Stromal cell of bone marrow (primary cell): ENCODE measurements at places on chromosomes 6 and 20.

DNA sequence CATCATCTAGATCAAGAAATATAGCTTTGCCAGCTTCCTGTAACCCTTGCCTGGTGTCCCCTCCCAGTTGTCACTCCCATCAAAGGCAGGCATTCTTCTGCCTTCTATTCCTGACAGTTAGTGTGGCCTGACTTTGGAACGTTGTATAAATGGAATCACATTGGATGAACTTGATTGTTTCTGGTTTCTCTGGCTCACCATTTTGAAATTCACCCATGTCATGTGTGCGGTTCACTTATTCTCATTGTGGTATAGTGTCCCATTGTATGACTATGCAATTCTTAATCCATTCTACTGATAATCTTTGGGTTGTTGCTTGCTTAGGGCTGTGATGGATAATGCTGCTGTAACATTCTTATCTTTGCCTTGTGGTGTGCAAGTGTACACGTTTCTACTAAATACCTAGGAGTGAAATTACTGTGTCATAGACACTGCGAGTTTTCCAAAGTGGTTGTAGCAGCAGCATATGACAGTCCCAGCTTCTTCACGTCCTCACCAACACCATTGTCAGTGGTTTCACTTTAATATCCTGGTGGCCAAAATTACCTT, 73.2 kb downstream of the VEGFA start:
- DNase-seq, result no peak

DNA sequence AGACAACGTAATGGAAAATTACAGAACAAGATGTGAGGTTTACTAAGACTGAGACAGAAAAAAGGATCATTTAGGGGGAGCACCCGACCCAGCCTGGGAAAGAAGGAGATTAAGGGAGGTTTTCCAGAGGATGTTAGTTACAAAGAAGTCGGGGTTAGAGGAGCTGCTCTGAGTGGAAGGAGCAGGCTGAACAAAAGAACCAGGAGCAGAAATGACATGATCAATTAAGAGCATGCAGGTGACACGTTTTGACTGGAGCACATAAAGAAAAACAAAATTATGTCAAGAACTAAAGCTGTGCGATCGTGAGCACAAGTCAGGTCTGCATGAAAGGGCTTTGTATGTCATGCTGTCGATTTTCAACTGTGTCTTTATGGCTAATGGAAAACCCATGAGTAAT, 417.3 kb upstream of the MARCKS start:
- no peak for DNase-seq

DNA sequence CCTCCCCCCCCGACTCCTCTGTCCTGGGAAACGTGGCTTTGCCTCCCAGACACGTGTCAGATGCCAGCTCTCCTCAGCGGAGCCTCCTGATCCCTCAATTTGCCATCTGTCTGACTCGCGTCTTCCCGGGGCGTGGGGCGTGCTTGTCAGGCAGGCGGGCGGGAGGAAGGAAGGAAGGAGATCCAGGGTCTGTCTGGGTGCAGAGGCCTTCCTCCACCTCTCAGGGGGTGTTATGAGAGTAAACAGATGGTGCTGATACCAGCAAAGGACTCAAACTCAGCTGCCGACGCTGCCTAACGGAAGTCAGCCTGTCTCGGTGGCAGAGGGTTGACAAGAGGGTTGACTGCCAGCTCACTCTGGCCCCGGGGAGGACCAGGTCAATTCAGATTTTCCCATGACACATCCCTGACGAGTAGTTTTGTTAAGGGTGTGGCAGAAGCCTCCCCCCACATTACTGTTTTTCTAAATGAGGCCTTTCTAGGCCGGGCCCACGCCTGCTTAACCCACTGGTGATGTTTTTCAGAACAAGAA, 17.0 kb downstream of the UQCC2 start:
- no peak for DNase-seq

GRCh38 chr6:133187657-133188453, 53.3 kb upstream of the EYA4 start:
- DNase-seq, result peak; percentile 53

GRCh38 chr20:25257756-25258475, 10.0 kb downstream of the PYGB start:
- DNase-seq, result no peak

DNA sequence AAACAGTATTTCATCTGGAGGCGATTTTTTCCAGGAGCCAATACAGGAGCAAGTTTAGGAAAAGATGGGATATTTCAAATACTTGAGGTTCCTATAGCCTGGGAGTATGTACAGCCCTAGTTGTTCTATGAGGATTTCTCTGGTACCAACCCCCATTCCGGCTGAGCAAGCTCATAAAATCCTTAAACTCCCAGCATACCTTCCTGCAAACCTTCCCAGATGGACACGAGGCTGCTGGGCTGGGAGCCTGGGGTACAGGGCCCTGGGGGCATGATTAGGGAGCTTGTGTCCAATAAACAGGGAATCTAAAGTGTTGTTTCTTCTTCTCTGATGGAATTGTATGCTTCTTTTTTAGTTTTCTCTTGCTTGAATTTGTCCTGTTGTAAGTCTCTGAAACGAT, 1.5 kb downstream of the PRRC2A start:
- DNase-seq, result no peak

DNA sequence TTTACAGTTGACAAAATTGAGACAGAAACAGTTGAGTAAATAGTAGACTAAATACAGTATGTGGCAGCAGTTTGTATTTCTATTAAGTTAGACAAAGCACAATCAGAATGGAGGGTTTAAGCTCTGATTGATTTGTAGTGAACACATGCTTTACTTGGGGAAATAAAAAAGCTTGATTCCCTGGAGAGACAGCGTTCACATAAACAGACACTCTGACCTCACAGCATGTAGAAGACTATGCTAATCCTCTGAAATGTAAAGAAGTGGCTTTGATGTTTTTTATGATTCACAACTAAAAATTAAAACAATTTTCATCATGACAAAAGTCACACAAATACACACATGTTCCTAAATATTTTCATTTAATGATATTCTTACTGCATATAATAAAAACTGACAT, 126.9 kb upstream of the FAM83B start:
- no peak for DNase-seq

DNA sequence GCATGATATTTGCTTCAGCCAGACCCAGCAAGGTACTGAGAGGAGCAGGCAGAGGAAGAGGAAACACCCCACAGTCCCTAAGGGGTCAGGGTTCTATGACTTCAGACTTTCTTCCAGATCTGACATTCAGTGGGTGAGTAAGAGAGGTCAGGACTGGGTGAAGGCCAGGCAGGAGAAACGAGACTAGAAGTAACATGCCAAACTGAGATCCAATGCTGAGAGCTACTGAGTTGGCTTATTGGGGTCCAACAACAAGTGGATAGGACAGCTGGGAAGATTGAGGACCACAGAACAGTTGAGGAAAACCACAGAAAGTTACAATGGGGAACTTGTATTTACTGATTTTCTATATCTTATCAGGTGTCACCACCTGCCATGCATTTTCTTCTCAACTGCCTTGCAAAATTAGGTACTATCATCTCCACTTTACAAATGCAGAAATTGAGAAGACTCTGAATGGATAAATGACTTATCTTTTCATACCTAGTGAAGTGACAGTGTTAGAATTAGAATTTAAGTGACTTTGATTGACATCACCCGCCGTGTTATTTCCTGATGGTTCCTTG, 43.8 kb upstream of the HIVEP1 start:
- no peak for DNase-seq

GRCh38 chr20:21315138-21315537, 12.0 kb downstream of the XRN2 start:
- DNase-seq, result no peak

DNA sequence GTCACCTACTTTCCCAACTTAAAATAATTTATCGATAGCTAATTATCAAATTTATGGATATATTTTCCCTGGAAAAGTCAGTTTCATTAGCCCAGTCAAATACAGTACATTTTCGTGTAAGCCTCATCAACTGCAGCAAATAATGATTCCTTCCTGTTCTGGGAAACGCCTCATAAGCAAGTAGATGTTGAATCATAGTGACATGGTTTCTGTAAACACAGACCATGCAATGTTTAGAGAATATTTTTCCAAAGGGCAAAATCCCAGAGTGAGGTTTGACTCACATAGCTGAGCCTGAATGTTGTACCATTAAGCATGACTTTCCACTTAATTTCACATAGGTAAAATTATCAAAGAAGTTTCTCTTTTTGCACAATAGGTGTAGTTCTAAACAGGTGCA, 16.7 kb upstream of the VNN1 start:
- peak; percentile 72 for DNase-seq

GRCh38 chr6:167948716-167949115, 48.8 kb upstream of the KIF25 start:
- DNase-seq, result no peak

- DNase-seq, result no peak
Measured at GRCh38 chr6:43243664-43244321, 512 bp downstream of the TTBK1 start.

DNA sequence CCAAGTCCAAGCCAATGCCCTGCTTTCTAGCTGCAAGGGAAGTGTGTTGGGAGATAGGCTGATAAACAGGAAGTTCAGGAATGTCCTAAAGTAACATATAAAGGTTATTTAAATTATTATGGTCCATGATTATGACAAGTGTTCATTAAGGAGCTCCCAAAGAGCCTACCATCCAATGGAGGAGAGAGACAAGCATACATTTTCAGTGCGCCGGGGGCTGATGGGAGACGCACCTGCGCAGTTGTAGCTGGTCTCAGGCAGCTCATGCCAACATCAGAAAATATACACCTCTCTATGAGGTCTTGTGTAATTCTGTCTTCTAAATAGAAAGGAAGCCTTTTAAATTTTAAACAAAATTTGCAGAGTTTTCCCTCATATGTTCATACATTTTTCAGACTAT, 12.6 kb upstream of the SFT2D1 start:
- no peak for DNase-seq

GRCh38 chr6:137415127-137415833, 78.9 kb downstream of the OLIG3 start:
- peak; percentile 72 for DNase-seq

GRCh38 chr6:120447605-120448004, 886.7 kb downstream of the TBC1D32 start:
- no peak for DNase-seq

- DNase-seq, result peak; percentile 32
Measured at GRCh38 chr20:33871362-33871761, 60.2 kb downstream of the CHMP4B start.

DNA sequence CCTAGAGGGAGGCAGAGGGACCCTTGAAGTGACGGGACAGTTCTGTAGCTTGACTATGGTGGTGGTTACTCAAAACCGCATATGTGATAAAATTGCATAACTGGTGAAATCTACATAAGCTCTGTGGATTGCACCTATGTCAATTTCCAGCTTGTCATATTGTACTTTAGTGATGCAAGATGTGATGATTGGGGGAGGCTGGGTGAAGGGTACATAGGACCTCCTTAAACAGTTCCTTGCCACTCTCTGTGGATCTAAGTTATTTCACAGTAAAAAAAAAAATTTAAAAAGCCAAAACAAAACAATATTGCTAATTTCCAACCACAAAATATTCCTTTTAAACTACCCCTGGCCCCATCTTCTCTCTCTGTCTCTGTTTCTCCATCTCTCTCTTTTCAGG, 472.6 kb upstream of the SULF2 start:
- DNase-seq, result no peak

- no peak for DNase-seq
Measured at GRCh38 chr20:25676164-25676809, 20.4 kb downstream of the ZNF337 start.

- DNase-seq, result no peak
Measured at GRCh38 chr6:54173089-54173488, 61.8 kb downstream of the MLIP start.

DNA sequence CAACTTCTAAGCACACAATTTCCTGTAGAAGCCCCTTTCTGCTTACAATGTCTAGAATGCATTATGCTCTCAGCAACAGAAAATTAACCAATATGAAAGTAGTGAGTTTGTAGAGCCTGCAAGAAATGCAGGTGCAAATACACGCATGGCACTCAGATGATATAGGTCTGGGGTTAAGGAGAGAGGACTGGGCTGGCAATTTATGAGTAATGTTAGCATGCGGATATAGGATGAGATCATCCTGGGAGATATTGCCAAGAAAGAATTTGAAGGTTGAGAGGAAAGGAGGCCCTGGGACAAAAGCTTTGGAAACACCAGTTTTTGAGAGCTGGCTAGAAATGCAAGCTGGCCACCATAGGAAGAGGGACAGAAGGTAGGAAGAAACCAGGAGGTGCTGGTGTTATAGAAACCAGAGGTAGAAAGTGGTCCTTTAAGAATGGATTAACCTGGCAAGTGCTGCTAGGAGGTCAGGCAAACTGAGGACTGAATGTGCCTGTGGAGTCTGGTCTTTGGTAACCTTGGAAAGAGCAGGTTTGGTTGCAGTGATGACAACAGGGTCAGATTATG, 183.2 kb upstream of the MYLIP start:
- no peak for DNase-seq

GRCh38 chr6:13142611-13143010, 185.7 kb downstream of the TBC1D7 start:
- no peak for DNase-seq

- DNase-seq, result no peak
Measured at GRCh38 chr6:110355727-110356126, 2.4 kb downstream of the METTL24 start.

GRCh38 chr6:161035182-161035980, 43.8 kb downstream of the MAP3K4 start:
- no peak for DNase-seq

- peak; percentile 41 for DNase-seq
Measured at GRCh38 chr6:150751296-150751695, 114.2 kb upstream of the MTHFD1L start.

- DNase-seq, result peak; percentile 52
Measured at GRCh38 chr6:21556968-21557721, 36.4 kb upstream of the SOX4 start.

DNA sequence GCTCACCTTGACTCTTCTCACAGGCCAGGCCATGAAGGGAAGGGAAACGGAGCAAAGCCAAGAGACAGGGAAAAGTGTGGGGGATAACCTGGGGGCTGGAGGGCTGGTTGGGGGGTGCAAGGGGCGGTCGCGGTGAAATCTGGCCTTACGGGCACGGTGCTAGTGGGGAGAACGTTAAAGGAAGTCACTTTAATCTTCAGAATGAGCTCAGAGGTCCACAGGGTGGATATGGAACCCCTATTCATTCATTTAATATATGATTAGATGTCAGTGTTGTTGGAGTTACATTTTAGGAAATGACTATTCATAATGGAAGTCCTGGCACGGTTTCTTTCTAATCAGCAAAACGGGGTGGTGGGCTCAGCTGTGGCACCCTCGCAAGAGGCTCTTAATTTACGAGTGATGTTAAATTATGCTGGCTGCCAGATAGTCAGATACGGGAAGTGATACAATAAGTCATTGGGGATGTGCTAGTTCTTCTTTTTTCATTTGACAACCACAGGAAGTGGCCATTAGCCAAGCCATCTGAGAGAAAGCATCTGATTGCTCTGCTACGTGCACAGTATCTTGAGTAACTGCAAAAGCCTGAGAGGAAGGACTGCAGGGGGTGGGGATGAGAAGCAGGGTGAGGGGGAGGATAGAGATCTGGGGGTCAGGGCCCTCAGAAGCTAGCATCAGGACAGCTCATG, 253.0 kb downstream of the QKI start:
- DNase-seq, result peak; percentile 33

DNA sequence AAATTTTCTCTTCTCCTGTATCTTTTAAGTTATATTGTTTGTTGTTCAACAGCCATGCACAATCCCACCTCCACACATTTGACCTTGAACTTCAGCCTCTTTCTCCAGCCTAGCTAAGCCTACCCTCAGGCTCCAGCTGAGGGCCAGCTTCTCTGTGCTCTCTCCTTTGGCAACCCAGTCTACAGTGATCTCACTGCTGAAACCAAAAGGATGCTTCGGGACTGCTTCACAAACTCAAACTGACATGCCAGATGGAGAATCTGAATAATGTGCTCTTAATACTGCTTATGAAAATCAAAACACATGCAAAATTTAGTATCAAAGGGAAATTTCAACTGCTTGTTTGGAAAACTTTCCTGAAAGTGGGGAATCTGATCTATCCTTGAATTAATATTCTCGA, 16.1 kb upstream of the RIN2 start:
- no peak for DNase-seq
